ENCODE measurements at places on chromosomes 2 and 18.
A peak's percentile ranks its signal among the peaks of the same experiment; 100 is the strongest.

DNA sequence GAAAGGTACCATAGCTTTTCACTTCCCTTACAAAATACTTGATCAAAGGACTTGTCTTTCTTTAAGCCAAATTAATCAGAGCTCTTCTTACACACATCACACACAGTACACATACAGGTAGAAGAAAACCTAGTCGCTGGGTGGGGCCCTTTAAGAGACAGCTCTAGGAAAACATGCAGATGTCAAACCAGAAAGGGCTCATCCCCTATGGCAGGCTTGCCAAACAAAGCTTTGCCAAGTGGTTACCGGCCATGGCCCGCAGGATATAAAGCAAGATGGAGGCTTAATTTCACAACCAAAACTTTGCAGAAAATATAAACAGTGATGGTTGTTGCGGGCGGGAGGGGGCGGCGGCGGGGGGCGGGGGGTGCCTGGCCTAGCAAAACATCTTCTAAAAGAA, 2156.0 kb upstream of the PIK3C3 start:
- no peak for DNase-seq

DNA sequence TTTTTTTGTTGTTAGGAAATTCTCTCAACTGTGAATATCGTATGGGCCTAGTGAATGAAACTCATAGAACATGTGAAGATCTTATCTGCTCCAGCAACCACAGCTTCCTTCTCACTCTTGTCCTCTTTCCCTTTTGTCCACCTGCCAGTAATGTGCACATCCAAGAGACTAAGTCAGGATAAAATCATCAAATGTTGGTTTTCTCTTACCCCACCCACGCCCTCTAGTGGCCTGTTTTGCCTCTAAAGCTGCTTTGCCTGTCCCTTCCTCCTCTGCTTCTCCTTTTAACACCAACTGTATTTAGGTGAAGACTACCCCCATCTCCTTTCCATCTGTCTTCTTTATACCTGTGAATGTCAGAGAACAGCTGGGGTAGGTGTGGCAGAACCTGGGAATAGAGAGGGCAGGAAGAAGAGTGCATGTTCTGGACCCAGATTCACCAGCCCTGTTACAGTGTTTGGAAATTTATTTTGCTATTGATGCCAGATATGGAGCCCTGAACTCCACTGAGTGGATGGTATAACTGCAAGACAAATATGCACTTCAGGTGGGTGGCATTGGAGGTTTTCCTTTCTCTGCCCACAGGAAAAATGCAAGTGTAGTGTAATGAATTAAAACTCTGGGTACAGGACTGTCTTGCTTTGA, 8.4 kb upstream of the MGAT5 start:
- DNase-seq, result peak; percentile 78

DNA sequence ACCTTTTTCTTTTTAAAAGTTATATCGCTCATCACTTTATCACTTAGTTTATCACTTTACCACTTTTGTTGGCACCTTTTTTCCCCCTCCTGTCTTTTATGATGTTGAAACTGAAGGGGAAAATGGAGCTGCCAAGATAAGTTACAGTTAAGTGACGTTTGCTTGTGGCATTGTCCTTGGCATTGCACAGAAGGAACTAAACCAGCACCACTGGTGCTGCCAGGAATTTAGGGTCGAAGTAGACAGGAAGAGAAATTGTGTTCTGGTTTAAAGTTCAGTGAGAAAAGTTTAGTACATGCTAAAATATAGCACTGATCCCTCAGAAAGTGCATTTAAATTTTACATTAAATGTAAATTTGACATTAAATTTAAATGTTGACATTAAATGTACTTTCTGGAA, 49.9 kb downstream of the MYO1B start:
- DNase-seq, result no peak

- no peak for DNase-seq
Observed at GRCh38 chr18:9790261-9790660, 82.2 kb downstream of the RAB31 start.

GRCh38 chr2:18791172-18791797, 201.9 kb upstream of the NT5C1B start:
- DNase-seq, result no peak

DNA sequence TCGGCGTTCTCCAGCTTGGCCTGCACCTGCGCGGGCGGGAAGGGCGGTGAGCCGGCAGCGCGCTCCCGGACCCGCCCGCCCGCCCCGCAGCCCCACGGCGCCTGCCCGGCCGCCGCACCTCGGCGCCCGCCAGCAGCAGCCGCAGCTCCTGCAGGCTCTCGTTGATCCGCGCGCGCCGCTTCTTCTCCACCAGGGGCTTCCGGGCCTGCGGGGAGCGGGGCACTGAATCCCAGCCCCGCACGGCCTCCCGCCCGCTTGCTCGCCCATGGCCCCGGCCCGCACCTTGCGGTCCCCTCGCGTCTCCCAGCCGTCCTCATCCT, 335 bp downstream of the HES6 start:
- DNase-seq, result no peak

DNA sequence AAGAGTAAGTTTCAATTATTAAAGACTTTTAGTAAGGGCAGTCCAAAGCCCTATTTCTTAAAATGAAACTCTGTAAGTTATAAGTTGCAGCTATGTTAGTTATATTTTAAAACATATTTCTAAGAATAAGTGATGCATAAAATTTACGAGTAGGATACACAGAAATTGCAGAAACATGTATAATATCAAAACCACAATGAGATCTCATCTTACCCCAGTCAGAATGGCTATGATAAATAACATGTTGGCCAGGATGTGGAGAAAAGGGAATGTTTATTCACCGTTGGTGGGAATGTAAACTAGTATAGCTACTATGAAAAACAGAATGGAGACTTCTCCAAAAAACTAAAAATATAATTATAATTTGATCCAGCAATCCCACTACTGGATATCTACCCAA, 201.2 kb downstream of the CBLN2 start:
- no peak for DNase-seq

DNA sequence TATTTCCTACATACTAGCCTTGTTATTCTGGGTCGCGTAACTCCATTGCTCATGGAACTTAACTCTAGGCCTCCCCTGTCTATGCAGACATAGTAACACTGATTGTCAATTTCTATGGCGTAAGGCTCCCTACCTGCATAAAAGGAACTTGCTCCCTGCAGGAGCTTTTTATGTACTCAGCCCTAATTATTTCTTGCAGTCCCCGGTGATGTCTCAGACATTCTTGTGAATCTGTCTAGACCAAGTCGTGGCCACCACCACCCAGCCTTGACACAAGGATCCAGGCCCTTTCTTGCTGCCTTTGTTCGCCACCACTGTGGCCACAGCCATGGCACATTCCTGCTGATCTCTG, 189.5 kb upstream of the CTAGE1 start:
- DNase-seq, result no peak

DNA sequence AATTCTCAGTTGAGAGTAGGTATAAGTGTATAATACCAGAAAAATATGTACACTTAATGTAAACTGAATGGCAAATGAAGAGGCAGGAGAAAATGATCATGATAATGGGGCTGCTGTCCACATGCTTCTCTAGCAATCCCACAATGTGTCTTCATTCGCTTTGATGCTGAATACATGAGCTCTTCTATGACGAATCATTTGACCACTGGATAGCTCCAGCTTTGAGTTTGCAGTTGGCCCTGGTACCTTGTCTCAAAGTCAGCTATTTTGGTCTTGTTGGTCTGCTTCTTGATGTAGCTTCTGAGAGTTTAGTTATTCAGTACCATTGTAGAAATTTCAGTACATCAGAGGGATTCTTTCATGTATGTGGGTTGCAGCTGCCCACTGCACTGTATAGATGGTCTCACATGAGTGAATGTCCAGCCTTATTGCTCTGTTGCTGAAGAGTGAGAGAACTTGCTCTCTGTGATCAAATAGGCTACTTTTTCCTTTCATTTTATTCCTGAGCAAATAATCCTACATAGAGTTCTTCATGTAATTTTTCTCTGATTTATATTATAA, 105.1 kb downstream of the TTC27 start:
- no peak for DNase-seq

- no peak for DNase-seq
Observed at GRCh38 chr2:232876161-232876977, 6.3 kb downstream of the SNORC start.

DNA sequence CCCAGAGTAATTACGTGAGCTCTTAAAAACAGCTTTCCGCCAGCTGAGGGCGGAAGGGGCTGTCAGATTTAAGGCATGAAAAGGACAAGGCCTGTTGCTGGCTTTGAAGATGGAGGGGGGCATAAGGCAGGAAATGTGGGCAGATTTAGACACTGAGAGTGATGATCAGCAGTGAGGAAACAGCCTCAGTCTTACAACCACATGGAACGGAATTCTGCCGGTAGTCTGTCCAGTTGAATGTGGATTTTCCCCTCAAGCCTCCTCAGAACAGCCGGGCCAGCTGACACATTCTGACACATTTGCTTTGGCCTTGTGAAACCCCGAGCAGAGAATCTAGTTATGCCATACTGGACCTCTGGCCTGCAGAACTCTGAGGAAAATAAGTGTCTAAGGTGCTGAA, 16.6 kb downstream of the POLE4 start:
- DNase-seq, result no peak

GRCh38 chr2:140639628-140640027, 1491.2 kb downstream of the LRP1B start:
- no peak for DNase-seq

GRCh38 chr2:109500910-109501309, 112.9 kb downstream of the SEPTIN10 start:
- no peak for DNase-seq

Data from activated T-cell treated with anti-CD3 and anti-CD28 coated beads for 4 hours (primary cell).